ENCODE measurements at places on chromosomes 6 and 20. TPM values are rescaled to one million over a fixed set of nuclear protein-coding genes. Genes with fewer than 3 reads are reported as not detected.

GRCh38 chr6:36986704-36987047 lies 680 bp upstream of the MTCH1 start:
- DNase-seq = no peak

DNA sequence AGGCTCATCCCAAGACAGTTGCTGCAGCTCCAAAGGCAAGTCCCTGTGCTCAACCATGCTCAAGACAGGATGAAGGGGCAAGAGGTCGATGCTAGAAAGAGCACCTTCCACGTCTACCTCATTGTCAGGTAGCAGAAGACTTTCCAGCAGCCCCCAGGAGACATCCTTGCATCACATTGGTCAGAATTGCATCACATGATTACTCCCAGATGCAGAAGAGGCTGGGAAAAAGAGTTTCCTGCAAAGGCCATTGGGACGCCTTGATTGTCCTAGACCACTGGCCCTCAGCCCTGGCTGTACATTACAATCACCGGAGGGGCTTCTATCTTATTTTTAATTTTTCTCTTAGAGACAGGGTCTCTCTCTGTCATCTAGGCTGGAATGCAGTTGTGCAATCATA lies 17.3 kb upstream of the ZNF334 start:
- DNase-seq = no peak

TMEM217 gene
- 15.5 TPM for total RNA-seq

GRCh38 chr20:50304501-50304856 lies 113.8 kb downstream of the CEBPB start:
- no peak for DNase-seq

DNA sequence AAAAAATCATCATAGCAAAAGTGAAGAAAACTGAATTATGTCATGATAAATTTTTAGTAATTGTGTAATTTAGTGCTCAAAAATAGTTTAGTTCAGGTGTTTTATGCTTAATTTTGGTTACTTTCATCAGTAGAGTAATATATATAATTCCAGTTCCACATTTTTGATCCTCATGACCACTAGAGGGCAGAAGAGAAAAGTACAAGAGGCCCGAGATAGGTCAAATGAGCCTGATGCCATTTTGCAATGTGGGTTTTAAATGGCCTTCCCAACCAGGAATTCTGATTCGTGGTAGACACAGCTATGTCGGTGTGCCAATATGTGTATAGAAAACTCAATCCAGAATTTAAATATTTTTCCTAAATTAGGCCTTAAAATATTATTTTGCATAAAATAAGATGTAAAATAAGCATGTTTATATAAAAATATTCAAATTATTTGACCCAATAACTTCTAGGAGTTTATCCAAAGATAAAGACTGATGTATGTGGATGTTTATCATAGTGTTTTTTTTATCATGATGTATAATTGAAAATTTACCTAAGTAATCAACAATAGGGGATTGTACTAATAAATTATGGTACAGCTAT lies 159.7 kb upstream of the RPS6KA2 start:
- DNase-seq = peak; percentile 22

- no peak for DNase-seq
Measured at GRCh38 chr20:25750765-25751696, 54.4 kb upstream of the ZNF337 start.

Data from pulmonary artery endothelial cell (primary cell).